ENCODE measurements at places on chromosomes 2 and 18.

DNA sequence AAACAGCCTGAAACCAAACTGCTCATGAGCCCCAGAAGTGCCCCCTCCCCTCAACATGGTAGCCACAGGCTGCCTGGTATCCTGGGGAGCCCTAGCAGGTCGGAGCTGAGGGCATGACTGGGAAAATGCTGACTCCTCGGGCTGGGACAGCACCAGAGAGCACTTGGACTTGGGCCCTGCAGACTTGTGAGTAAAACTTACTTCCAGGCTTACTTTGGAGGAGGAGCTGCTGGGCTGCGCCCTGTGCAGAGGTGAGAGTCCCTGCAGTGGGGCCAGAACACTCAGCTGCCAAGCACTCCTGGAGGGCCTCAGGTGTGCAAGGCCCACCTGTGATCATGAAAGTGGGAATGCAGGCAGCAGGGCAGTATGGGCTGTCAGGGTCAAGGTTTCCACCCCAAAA lies 119.4 kb downstream of the SEPTIN10 start:
- no peak for DNase-seq

DNA sequence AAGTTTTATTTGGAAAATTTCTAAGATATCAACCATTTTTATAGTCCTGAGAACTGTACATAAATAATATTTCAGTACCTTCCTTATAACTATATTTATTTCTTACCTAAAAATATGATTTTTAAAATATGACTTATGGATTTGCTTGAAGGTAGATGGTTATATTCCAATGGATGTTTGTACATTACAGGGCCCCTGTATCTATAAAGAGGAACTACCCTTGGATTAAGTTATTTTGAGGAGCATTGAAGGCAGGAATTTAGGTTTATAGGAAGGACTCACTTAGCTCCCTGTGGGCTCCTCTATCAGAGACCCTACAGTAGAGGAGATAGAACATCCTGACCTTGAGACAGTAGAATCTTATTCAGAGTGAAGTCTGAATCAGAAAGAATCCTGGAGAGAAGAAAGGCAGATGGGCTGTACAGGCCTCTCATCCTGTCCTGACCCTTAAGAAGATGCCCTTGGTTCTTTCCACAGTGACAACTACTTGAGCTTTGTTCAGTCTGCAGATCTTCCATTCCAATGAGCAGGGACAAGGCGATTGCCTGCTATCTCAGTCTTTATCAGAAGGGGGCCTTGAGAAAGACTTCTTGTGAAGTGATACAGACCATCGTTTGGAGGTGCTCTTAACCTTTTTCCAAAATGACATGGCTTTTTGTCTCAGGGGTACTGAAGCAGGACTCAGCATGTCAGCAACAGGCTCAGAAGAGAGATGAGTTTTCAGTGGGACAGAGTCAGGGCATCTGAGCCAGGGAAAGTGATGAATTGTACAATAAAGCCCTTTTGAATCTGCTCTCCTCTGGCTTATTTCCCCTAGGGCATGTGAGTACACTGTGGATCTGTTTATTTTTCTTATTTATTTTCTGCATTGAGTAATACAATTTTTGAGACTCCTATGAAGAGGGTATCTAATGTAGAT lies 20.9 kb downstream of the OXER1 start:
- DNase-seq = no peak

DNA sequence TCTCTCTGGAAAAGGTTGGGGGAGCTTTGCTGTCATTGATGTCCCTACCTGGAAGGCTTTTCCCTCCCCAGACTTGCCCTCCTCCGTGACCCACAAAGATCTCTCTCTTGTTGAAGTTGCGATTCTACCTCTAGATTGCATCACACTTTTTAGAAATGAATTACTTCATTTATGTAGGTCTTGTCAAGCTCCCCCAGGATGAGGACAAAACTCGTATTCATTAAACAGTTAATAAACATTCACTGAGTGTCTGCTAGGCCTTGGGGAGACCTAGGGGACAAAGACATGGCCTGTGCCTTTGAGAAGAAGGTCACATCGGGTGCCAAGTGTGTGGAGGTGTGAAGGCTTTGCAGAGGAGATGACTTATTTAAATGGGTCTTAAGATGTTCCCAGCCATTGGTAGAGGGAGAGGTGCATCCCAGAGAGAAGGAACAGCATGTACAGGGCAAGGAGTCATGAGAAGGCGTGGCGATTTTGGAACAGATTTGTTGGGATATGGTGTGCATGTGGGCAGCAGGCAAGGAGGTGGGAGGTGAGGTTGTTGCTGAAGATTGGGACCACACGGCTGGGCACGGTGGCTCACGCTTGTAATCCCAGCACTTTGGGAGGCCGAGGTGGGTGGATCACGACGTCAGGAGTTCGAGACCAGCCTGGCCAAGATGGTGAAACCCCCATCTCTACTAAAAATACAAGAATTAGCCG lies 9.8 kb upstream of the YWHAQ start:
- no peak for DNase-seq

DNA sequence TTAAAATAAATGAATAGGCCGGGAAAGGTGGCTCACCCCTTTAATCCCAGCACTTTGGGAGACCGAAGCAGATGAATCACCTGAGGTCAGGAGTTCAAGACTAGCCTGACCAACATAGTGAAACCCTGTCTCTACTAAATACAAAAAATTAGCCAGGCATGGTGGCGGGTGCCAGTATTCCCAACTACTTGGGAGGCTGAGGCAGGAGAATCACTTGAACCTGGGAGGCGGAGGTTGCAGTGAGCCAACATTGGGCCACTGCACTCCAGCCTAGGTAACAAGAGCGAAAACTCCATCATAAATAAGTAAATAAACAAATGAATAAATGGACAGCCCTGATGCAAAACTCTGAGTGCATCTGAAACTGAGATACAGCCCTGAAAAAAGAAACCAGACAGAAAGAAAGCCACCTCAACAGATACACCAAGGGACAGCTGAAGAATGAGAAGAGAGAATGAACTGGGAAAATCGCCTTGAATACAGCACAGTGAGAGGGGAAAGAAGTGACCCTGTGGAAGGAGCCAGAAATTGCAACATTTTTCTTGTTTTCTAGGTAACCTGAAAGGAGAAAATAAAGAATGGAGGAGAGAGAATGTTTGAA lies 64.4 kb downstream of the TRABD2A start:
- no peak for DNase-seq

- DNase-seq = no peak
Observed at GRCh38 chr2:15152382-15152781, 408.8 kb downstream of the NBAS start.

GRCh38 chr2:237306787-237307170 lies 107.2 kb downstream of the COL6A3 start:
- DNase-seq = no peak

DNA sequence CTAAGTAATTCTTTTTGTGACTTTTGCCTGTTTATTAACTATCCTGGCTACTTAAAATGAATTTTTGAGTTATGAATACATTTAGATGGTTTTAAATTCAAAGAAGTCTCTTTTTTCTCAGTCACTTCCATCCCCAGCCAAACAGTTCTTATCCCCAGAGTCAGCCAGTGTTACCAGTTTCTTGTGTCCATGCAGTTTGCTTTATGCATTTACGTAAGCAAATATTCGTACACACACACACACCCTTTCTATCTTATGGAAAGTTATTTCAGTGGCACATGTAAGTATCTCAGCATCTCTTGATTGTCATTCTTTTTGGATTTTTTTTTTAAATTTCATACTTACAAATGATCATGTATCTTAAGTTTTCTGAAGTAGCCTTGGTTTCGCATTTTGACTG lies 113.2 kb downstream of the NEDD4L start:
- DNase-seq = no peak

GRCh38 chr18:30999887-31000628 lies 42.5 kb downstream of the DSC3 start:
- DNase-seq = no peak

DNA sequence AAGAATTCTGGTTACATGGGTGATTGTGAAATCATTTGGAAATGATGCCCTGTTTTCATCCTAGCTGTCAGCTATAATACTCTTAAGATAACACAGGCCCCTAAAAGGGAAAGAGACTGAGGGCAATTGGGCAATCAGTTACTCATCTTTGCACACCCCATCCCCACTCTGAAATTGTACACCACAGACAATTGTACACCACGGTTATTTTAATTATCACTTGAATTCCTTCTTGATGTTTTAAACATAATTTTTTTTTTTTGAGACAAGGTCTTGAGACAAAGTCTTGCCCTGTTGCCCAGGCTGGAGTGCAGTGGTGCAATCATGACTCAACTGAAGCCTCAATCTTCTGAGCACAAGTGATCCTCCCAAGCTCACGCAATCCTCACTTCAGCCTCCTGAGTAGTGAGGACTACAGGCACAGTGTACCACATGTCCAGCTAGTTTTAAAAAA lies 862.4 kb upstream of the ACVR2A start:
- no peak for DNase-seq

GRCh38 chr2:151771599-151772358 lies 37.5 kb upstream of the NEB start:
- no peak for DNase-seq

- peak; percentile 24 for DNase-seq
Observed at GRCh38 chr18:13437034-13437433, 218.5 kb downstream of the LDLRAD4 start.

- DNase-seq = no peak
Observed at GRCh38 chr2:19893520-19894133, 8.2 kb downstream of the TTC32 start.

- DNase-seq = no peak
Observed at GRCh38 chr18:75314117-75314516, 103.5 kb downstream of the TSHZ1 start.

DNA sequence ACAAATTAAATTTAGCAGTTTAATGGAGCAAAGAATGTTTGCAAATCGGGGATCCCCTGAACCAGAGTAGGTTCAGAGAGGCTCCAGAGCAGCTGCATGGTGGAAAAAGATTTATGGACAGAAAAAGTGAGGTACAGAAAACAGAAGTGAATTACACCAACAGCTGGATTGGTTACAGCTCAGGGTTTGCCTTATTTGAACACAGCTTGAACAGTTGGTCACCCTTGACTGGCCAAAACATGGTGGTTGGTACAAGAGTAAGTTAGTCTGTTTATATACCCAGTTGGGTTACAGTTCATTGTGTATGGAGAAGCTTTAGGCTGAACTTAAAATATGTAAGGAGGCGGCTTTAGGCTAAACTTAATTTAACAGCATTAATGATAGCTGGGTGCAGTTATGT lies 5.4 kb upstream of the CDCA7 start:
- no peak for DNase-seq

DNA sequence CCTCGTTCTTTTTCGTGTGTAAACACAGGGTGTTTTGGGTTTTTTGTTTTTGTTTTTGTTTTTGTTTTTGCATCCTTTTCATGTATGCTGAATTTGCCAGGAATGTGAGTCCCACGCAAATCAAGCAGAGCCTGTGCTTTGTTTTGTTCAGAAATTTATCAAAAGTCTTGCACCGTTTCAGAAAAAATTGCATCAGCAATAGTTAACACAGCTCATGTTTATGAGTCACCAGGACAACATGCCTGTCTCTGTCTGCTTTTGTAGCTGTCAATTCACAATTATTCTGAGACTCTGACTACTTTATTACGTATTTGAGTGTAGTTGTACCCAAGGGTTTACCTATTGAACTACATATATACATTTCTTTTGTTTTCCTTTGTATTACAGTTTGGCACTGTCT lies 38.3 kb downstream of the MRPL44 start:
- DNase-seq = no peak

- DNase-seq = no peak
Observed at GRCh38 chr18:47987388-47987699, 56.9 kb upstream of the SMAD2 start.
